Right renal pelvis (tissue), 4 donors: ENCODE measurements at places on chromosomes 3 and 15. TPM values are rescaled to one million over a fixed set of nuclear protein-coding genes. Genes with fewer than 3 reads are reported as not detected.

DNA sequence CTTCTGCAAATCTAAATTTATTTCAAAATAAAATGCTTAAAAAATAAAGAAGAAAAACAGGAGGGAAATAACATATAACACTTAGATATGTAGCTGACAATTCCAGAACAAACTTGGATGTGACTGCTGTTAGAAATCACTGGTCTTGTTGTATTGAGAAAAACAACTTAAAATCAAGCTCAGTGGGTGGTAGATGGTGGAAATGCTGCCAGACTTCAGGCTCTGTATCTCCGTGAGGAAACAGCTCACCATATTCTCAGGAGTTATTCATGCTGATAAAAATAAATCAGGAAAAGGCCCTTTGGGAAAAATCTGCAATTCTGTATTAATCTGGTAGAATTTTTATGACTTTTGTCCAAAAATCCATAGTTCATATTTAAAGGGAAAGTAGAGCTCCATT lies 477.6 kb downstream of the RAP2B start:
- DNase-seq, result no peak

The EIF2B5 gene
- 48.0 TPM for polyA plus RNA-seq

- DNase-seq, result no peak
These were observed 142.3 kb upstream of the RASGRP1 start for GRCh38 chr15:38706956-38707355.

- no peak for DNase-seq
These were observed 116.0 kb downstream of the GMNC start for GRCh38 chr3:190746531-190746930.

DNA sequence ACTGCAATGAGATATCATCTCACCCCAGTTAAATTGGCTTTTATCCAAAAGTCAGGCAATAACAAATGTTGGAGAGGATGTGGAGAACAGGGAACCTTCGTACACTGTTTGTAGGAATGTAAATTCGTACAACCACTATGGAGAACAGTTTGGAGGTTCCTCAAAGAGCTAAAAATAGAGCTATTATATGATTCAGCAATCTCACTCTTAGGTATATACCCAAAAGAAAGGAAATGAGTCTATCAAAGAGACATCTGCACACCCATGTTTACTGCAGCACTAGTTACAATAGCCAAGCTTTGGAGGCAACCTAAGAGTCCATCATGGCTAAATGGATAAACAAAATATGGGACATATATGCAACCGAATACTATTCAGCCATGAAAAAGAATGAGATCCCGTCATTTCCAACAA lies 68.0 kb upstream of the HES1 start:
- DNase-seq, result no peak
